ENCODE measurements at places on chromosomes 6 and 20. TPM values are rescaled to one million over a fixed set of nuclear protein-coding genes. Genes with fewer than 3 reads are reported as not detected.

DNA sequence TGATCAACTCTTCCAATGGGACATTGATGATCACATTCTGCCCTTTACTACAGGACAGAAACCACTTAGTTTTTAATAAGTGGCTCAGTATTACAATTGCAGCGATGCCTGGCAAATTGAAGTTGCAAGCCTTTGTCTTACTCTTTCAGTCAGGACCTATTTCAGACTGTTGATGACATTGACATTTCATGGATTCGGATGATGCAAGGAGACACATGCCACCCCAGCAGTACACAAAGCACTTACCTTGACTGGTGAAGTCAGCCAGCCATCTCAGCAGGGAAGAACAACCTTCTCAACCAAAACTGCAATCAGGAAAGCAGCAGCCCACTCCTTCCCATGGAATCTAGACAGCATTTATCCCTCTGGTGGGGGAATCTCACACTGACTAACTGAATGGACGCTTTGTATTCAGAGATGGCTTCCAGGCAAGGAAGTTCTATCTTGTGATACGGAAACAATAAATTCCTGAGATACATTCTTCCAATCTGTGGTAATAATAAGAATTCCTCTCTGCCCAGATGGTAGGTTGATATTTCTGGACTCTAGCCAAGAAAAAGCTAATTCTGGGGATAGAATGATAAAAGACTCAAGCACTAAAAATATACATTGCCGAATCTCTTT, 24.8 kb downstream of the NFYA start:
- no peak for DNase-seq
- H3K36me3 ChIP-seq = peaks cover 69% of the 10 kb centered on the region
- no peaks in the 10 kb centered on the region for H3K27me3 ChIP-seq

Gene DSP
- total RNA-seq = 124 TPM

GRCh38 chr6:42269553-42269952, 51.9 kb upstream of the MRPS10 start:
- H3K4me3 ChIP-seq = no peak overlapping the region
- H3K27ac ChIP-seq = no peak overlapping the region
- peaks cover 9% of the 10 kb centered on the region for H3K36me3 ChIP-seq
- H3K27me3 ChIP-seq = no peaks in the 10 kb centered on the region

DNA sequence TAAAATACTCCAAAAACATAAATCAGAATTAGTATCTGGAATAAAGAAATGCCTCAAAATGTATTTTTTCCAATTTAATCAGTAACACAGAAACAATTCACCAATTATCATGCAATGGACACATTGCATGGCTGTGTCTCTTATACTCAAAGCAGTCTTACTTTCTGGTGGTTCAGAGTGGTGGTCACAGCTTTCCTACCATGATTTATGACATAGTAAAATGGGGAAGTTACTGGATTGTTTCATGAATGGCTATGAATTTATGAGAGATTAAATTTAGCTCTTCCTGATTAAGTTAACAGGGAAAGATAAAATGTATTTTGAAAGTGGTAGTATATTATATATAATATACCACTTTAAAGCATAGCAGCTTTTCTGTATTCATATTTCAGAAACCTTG, 331.5 kb upstream of the MAP3K7 start:
- H3K36me3 ChIP-seq = no peaks in the 10 kb centered on the region
- no peak overlapping the region for H3K27ac ChIP-seq
- no peak for DNase-seq
- no peaks in the 10 kb centered on the region for H3K4me1 ChIP-seq
- H3K27me3 ChIP-seq = peaks cover 15% of the 10 kb centered on the region
- no peak overlapping the region for H3K4me3 ChIP-seq

All from osteocyte (in vitro differentiated cells).